ENCODE measurements at places on chromosomes 11 and 22.

GRCh38 chr11:18594999-18595749 is 4.4 kb upstream of the MISFA start:
- no peak for DNase-seq

DNA sequence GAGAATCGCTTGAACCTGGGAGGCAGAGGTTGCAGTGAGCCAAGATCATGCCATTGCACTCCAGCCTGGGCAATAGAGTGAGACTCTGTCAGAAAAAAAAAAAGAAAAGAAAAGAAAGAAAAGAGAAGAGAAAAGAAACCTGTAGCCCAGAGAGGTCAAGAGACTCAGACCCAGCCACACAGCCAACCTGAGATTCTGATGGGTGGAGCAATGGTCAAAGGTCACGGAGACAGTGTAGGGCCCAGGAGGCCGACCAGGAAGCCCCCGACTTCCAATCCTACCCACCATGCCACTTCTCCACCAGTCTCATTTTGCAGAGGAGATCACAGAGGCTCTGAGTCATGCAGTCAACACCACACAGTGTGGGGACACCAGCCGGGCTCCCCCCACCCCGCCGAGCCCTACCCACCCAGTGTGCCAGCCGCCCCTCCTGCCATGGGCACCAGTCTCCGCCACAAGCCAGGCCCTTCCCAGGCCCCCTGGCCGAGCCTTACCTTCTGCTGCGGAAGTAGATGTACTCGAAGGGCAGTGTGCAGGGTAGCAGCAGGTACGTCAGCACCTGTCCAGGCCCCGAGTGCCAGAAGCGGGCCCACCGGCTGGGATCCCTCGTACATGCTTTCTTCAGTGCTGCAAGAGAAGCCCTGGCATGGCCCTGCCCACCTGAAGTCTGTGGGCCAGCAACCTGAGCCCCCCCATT is 7.9 kb downstream of the PNPLA5 start:
- DNase-seq, result no peak

DNA sequence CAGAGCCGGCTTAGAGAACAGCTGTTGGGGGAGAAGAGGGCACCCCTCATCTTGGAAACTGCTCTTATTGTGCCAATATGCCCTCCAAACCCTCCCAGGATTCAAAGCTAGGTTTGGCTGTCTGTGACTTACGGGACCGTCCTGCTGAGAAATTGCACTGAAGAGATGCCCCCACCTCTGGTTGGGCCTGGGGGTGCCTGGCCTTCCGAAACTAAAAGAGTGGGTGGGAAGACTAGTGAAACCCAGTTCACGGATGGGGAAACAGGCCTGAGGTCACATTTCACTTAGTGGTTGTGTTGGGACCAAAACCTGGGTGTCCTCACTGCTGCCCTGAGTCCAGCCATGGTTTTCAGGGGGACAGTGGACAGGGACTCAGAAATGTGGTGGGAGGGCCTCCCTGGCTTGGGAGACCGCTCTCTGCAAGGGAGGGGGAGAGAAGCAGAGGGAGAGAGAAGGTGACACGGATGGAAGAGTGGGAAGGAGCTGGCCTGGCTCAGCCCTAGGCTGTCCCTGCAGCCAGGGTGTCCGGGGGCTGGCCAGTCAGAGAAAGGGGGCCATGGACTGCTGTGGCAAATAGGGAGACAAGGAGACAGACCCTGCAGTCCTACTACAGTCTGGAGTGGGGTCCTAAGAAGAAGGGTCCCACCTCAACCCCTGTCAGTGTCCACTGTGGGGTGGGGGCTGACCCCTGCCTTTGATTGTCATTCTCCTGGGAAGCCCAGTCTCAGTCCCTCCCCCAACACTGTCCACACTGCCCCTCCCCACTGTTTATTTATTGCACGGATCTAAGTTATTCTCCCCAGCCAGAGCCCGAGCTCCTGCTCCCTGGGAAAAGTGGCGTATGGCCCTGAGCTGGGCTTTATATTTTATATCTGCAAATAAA is 13.6 kb downstream of the MAFF start:
- DNase-seq, result no peak

DNA sequence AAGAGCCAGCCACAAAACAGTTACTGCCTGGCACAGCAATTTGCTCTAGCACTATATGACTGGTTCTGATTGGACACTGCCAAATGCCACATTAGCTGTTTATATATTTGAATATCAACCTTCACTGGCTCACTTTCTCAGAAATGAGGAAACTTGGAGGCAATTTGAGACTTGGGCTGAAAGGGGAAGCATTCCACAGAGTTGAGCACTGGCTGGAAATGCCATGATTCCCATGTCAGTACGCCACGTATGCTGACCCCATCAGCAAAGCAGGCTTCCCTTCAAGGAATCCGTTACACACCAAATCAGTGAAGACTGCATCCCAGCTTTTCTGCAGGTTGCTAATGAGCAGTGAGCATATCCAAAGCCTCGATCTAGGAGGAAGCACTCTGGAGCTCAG is 34.7 kb downstream of the GALNT18 start:
- no peak for DNase-seq

DNA sequence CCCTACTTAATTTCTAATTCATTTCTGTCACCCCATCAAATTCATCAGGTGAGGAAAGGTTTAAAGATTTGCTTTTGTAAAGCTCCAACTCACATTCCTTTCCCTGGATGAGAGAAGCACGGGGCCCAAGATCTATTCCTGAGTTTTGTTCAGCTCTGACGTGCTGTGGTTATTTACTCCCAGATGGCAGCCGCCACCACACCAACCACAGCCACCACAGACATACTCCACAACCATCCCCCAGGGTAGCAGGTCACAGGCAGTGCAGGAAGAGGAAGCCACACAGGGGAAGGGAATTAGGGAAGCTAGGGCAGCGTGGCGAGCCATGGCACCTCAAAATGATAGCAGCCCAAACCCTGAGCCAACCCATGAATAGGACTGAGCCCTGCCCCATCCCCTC is 63.5 kb upstream of the CSNK2A3 start:
- DNase-seq, result peak; percentile 24

DNA sequence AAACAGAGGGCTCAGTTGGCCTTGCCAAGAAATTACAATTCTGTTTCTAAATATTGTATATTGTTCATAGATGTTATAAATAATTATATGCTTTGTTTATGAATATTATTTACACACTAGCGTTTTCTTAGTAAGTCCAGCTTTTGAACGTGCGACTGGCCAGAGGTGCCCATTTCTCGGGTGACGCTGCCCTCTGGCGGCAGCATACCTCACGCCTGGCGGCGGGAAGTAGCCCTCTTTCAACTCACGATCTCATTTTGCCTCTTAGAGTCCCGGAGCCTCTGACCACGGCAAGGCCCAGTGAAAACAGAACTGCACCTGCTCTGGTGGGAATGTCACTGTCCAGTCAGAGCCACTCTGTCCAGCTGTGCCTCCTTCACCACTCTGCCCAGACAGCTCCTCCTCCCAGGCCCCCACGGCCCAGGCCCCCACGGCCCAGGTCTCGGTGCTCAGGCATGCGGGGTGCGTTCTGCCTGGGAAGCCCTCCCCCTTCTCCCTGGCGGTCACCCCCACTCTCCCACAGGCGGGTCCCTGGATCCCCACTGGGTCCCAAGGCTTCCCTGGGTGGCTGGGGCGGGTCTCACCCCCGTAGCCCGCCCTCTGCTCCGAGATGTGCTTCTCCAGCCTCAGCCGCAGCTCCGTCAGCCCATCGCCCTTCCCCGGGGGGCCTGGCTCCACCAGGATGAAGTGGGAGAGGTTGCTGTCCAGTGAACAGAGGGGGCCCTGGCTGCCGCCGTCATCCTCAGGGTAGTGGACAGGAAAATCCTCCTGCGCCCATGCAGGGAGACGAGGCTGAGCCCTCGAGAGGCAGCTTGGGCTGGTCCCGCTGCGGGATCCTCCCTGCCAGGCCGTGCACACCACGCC is 19.3 kb downstream of the TSSC4 start:
- peak; percentile 20 for DNase-seq

DNA sequence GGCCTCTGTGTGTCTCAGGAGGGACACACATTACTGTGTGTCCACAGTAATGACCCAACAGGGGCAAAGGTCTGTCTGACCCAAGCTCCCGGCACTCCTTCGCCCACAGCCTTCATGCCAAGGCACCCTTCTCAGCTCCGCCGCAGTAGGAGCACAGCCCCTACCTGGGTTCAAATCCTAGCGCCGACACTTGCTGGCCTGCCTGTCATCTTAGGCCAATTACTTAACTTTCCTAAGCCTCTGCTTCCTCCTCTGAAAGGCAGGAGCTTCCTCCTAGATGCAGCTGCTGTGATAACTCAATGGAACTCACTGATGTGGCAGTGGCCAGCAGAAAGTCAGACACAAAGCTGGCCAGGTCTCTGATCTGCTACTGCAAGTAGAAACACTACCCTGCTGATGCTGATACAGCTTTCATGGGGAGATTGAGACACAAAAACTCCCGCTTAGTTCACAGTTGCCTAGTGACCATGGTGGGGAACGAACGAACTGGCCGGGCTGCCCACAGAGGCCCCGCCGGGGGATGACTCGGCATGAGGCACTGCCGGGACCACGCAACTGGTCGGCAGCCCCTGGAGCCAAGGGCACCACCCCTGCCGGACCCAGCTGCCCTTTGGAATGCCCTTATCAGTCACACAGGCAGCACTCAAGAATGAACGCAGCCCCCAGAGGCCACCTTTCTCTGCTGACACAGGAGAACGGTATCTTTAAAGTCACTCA is 8.1 kb downstream of the EHD1 start:
- no peak for DNase-seq
